GM13977 (cell line): ENCODE measurements at places on chromosomes 7 and 10.

DNA sequence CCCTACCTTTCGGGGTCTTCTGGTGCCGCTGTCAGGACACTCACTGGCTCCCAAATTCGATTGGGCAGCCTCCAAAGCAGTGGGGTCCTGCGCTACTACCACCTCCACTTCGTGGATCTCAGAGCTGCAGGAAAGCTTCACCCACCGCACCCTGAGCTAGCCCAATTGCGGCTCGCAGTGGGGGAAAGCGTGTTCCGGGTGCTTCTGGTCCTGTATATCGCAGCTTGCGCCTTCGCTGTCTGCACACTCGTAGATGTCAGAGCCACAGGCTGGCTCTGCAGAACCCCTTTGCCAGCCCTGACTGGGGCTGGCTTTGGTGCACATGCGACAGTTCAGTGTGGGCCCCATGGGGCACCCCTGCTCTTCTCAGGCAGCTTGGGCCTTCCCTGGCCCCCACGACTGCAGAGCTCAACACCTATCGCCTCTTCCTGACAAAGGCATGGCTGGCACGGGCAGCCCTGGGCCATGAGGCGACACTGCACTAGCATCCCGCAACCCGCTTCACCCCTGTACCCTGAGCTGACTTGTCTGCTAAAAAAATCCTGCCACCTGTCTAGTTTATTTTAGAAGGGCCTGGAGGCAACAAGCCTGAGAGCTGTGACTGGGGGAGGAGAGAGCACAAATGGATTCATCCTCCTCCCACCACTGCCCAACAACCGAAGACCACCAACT lies 78.7 kb upstream of the ABI1 start:
- DNase-seq, result no peak

GRCh38 chr7:45181286-45181960 lies 23.8 kb downstream of the RAMP3 start:
- no peak for DNase-seq

DNA sequence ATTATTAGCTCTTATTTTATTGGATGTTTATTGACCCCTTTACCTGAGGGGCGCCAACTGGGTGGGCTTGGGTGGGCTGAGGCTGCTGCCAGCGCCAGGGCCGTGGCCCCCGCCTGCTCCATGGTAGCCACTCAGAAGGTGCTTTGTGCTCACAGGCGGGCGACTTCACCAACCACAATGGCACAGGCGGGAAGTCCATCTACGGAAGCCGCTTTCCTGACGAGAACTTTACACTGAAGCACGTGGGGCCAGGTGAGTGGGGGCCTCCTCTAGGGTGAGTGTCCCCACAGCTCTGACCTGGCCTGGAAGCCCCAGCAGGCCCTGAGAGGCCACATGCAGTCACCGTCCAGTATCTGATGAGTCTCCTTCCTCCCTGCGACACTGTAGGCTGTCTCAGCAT lies 4.1 kb downstream of the PPIF start:
- no peak for DNase-seq

- DNase-seq, result no peak
Observed at GRCh38 chr7:138066954-138067394, 9.3 kb upstream of the AKR1D1 start.

DNA sequence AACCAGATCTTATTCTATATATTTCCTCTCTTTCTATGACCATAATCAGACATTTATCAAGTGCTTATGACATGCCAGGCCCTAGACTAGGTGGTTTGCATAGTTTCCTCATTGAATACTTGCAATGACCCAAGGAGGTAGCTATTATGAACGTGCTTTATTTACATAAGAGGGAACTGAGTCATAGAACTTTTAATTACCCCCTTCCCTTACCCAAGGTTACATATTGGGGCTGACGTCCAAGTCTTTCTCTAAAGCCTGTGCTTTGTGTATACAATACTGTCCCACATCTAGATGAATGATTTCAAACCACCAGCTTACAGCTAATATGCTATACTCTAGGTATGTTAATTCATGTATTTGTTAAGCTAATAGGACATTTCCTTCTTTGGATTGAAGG lies 91.9 kb upstream of the NPY start:
- DNase-seq, result no peak

GRCh38 chr7:4739528-4739992 lies 35.9 kb upstream of the AP5Z1 start:
- no peak for DNase-seq

DNA sequence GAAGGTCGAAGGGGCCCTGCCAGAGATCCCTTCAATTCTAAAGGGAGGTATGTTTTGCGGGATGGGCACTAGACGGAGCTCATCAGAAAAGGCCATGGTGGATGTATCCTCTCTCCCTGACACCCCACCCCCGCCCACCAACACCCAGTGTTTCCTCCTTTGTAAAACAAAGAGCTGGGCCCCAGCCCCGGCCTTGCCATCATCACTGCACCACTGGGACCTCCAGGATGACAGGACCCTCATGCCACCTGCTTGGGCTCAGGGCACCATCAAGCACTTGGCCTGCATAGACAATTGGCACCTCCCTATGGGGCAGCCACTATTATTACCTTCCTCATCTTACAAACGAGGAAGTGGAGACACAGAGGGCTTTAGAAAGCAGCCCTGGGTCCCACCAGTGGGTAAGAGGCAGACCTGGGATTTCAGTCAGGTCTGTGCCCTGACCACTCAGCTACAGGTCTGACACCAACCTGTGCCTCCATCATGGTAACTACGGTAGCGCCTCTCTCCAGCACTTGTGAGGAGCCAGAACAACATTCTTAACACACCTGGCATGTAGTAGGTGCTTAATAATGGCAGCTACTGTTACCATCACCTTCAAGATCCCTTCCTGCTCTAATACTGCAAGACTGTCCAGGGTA lies 2.0 kb downstream of the CALML3 start:
- no peak for DNase-seq

- no peak for DNase-seq
Observed at GRCh38 chr7:5690931-5691473, 90.5 kb downstream of the RNF216 start.

- DNase-seq, result no peak
Observed at GRCh38 chr7:72394016-72394415, 18.1 kb downstream of the CALN1 start.

DNA sequence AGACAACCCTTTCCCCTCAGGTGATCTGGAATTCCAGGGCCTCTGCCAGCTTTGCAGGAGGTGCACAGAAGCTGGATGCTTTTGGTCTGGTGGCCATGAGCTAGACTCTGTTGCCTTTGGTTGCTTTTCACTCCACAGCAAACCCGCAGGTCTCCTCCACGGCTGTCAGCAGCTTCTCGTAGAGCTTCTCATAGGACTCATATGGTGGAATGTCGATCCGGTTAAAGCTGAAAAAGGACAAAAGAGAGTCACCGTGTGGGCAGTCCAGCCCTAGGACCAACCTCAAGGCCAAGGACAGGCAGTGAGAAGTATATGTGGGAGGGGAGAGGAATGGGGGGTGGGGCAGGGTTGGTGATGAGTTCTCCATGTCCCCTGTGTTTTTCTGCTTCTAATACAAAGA lies 113.5 kb downstream of the SMURF1 start:
- no peak for DNase-seq

DNA sequence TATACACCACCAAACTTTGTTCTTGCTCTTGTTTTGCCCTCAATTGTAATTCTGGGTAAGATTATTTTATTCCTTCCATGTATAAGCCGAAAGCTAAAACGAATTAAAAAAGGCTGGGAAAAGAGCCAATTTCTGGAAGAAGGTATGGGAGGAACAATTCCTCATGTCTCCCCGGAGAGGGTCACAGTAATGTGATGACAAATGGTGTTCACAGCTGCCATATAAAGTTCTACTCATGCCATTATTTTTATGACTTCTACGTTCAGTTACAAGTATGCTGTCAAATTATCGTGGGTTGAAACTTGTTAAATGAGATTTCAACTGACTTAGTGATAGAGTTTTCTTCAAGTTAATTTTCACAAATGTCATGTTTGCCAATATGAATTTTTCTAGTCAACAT lies 12.5 kb upstream of the CFAP69 start:
- DNase-seq, result no peak

- peak; percentile 53 for DNase-seq
Observed at GRCh38 chr10:75400771-75401568, 594 bp downstream of the ZNF503 start.

DNA sequence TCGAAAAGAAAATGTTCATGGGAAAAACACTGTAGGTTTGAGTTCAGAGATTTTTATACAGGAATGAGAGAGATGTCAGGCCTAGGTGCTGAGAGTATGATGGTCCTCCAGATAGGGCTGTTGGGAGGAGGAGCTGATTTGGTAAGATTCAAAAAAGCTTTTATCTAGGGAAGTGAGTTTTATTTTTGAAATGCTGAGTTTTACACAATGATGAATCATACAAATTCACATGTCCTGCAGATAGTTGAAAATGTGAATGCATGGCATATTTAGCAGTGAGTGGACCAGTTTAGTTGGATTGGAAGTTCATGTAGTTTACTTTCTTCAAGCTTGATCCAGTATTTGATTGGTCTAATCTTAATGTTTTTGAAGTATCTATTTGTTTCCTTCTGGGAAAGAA lies 154.8 kb downstream of the LRRC4 start:
- DNase-seq, result no peak

GRCh38 chr10:131979821-131980270 lies 1.9 kb downstream of the BNIP3 start:
- DNase-seq, result no peak

DNA sequence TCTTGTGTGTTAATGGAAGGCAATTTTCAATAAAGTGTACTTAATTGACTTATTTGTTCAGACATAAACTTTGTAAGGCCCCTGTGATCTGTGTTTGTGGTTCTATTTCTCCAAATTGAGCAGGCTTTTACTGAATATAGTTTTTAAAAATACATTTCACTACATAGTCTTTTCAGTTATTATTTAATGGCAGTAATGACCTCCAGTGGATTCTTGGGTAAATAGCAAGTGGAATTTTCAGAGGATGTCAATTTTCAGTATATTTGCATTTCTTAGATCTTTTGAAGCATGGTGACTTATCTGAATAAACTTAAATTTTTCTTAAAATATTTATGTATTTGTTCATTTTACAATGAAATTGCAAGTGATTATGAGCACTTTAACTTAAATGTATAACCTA lies 203.1 kb upstream of the PCLO start:
- no peak for DNase-seq

DNA sequence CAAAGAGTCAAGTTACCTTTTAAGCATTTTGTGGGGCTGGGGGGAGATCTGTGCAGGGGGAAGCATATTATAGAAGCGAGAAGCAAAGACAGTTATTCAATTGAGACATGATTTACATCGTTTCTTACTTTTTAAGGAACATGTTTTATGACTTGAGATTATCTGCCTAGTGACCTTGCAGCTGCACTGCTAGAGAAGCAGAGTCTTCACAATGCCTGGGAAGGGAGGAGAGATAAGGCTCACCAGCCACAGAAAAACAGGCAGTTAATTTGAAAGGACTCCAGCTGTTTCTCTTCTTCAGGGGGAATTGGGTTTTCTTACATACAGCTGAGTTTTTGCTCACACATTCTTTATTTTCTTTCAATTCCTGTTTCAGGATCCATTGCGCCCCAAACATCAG lies 31.0 kb downstream of the PHYH start:
- no peak for DNase-seq

- no peak for DNase-seq
Observed at GRCh38 chr7:12646139-12646538, 41.3 kb upstream of the ARL4A start.

- peak; percentile 81 for DNase-seq
Observed at GRCh38 chr10:110841767-110842267, 29.9 kb upstream of the PDCD4 start.

GRCh38 chr10:96991313-96991841 lies 159.3 kb downstream of the LCOR start:
- DNase-seq, result no peak

- DNase-seq, result no peak
Observed at GRCh38 chr7:37031571-37032257, 307.4 kb upstream of the AOAH start.

DNA sequence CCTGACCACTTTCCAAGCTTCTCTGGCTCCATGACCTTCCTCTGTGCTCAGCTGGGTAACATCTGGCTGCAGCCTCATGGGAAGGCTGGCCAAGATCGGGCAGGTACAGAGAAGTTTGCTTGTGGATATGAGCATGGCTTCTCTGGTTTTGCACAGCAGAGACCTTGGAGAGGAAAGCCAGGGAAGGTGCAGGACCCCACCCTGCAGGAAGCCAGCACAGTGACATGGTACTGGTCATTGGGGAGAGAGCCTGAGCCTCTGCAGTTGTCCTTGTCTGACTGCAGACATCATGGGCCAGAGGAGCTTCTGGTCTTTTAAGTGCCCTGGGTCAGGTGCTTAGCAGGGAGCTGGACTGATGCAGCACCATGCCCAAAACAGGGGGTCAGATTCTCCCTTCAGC lies 70.6 kb upstream of the LEP start:
- DNase-seq, result no peak

DNA sequence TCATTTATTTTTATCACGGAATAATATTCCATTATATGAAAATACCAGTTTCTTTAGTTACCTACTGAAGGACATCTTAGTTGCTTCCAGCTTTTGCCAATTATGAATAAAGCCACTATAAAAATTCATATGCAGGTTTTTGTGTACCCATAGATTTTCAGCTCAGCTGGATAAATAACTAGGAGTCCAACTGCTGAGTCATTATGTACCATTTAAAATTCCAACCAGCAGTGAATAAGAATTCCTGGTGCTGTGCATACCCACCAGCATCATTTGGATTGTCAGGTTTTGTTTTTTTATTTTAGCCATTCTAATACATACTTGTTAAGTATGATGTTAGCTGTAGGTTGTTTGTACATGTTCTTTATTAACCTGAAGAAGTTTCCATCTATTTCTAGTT lies 14.5 kb downstream of the FAM24B start:
- DNase-seq, result no peak

GRCh38 chr7:115721293-115722217 lies 309.0 kb downstream of the TFEC start:
- DNase-seq, result no peak

DNA sequence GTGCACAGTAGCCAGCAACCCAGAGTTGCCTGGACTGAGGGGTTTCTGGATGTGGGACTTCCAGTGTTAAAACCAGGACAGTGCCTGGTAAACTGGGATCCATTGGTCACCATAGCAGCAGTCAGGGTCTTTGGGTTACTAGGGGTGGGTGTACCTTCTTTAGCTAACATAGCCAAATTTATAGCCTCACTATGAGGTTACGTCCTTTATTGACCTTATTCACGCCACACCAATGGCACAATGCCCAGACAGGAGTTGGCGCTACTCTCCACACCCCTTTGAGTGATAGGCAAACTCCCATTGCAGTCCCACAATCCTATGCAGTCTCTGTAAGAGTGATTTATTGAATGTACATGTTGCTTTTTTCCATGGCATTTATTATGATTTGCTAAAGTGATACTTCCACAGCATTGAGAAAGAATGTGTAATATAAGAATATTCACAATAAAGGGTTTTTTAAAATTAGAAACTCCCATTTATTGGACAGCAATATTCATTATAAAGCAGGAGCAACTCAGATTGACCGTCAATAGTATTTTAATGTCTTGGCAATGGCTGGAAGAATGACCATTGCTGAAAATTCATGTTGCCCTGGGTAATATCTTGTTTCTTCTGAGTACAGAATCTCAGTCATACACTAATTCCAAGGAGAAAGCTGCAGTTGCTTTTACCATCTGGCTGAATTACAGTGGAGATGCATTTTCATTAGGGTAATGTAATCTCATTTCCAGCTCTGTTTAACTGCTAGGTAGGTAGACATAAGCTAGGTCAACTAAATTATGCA lies 26.1 kb downstream of the IFIT5 start:
- no peak for DNase-seq

GRCh38 chr7:145123502-145123901 lies 287.6 kb upstream of the TPK1 start:
- no peak for DNase-seq
